Endothelial cell of umbilical vein (primary cell): ENCODE measurements at places on chromosomes 7 and 10. TPM values are rescaled to one million over a fixed set of nuclear protein-coding genes. Genes with fewer than 3 reads are reported as not detected.

NUB1 gene
- 41.4 and 46.2 TPM in 2 replicates for total RNA-seq

MOGAT3 gene
- not detected in 2 replicates for total RNA-seq

GPR26 gene
- total RNA-seq: not detected in 2 replicates

A1CF gene
- not detected in 2 replicates for total RNA-seq

MSMB gene
- not detected in 2 replicates for total RNA-seq

TLX1 gene
- total RNA-seq: not detected in 2 replicates

CPA5 gene
- total RNA-seq: not detected in 2 replicates

FAM25A gene
- not detected in 2 replicates for total RNA-seq

HOXA3 gene
- 12.0 and 14.0 TPM in 2 replicates for total RNA-seq

PKD2L1 gene
- total RNA-seq: not detected in 2 replicates
